ENCODE measurements at places on chromosomes 13 and 19.

GRCh38 chr13:104586051-104586746, 1520.0 kb upstream of the SLC10A2 start:
- no peak for DNase-seq

- no peak for DNase-seq
Measured at GRCh38 chr13:78762825-78763224, 103.9 kb upstream of the OBI1 start.

- DNase-seq, result no peak
Measured at GRCh38 chr13:93525087-93525486, 298.5 kb downstream of the GPC6 start.

DNA sequence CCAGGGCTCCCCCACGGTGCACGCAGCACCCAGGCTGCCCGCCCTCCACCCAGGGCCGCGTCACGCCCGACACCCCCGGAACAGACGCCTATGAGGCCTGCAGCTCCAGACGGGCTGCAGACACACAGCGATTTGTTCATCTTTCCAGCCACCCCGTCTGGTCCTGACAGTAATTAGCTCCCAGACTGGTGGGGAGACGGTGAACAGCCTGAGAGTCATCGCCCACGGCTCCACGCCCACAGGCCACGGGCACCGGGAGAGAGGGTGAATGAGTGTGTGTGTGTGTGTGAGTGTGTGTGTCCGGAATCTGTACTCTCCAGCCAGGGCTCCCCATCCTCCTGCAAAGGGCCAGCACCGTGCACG, 18.1 kb downstream of the GADD45B start:
- DNase-seq, result no peak

DNA sequence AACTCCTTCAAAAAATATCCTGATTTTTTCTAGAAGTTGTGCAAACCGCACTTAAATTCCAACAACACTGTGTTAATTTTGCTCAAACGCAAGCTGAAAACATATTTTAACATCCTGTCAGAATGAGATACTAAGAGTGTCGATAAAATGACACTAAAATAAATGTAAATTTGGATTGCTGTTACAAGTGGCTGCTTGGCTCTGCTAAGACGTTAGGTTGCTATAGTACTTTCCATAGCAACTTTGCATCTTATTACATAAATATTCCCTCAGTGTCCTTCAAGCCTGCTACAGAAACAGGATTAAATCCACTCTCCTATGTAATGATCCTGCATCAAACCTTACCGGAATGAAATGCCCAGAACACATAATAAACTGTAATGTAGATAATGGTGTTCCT, 292.1 kb downstream of the DNAJC15 start:
- no peak for DNase-seq

DNA sequence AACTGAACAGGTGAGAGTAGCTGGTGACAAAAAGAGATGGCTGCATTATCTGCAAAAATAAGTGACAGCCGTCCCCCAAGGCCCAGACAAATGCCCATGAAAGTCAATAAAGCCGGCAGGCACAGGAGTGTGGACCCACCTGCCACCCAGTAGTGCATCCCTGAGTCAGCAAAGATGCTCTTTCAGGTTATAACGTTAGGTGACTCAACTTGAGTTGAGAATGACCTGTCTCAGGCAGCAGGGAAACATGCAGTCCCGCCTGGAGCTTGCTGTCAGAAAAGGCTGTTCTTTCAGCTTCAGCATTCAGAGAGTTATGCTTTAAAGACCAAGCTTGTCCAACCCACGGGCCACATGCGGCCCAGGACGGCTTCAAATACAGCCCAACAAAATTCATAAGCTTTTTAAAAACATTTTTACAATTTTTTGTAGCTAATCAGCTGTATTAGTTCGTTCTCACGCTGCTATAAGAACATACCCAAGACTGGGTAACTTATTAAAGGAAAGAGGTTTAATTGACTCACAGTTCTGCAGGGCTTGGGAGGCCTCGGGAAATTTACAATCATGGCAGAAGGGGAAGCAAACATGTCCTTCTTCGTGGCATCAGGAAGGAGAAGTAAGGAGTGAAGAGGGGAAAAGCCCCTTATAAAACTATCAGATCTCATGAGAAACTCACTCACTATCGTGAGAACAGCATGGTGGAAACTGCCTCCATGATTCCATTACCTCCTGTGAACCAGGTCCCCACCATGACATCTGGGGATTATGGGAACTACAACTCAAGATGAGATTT, 110.4 kb downstream of the RAB20 start:
- DNase-seq, result no peak

GRCh38 chr19:20287070-20287469, 120.1 kb downstream of the ZNF486 start:
- DNase-seq, result no peak

DNA sequence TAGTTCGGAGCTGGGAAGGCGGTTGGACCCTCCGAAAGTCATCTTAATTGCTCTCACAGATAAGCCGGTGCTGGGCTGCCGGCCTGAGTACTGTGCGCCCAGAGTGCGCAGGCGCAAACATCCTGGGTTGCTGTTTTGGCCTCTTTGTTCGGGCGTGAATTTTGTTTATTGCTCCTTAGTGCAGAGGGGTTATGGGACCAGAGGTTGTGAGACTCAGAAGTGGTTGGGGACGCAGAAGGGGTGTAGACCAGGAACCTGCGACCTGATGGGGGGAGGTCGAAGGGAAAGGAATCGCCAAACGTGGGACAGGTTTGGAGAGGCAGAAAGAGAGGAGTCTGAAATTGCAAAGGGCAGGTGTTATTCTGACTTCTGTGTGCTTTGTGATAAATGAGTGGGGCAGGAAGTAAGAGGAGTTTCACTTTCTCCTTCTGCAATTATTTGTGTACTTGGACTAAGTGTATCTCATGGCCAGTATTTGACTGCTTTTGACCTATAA, 607 bp upstream of the ZNF566 start:
- no peak for DNase-seq

DNA sequence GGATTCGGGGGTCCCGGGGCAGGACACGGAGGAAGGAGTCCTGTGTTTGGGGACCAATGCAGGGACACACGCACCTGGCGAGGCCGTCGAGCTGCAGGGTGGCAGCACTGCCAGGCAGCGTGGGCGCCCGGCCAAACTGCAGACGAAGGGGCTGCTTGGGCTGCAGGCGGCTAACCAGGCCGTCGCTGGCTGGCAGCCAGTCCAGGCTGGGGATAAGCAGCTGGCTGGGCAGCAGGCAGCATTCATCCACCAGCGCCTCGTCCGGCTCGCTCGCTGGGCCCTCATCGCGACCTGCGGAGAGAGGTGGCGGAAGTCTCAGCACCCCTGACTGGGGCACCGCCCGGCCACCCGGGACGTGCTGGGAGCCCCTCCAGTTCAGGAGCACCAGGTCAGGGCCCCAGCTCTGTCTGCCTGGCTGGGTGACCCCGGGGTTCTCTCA, 11.5 kb downstream of the CFD start:
- no peak for DNase-seq

DNA sequence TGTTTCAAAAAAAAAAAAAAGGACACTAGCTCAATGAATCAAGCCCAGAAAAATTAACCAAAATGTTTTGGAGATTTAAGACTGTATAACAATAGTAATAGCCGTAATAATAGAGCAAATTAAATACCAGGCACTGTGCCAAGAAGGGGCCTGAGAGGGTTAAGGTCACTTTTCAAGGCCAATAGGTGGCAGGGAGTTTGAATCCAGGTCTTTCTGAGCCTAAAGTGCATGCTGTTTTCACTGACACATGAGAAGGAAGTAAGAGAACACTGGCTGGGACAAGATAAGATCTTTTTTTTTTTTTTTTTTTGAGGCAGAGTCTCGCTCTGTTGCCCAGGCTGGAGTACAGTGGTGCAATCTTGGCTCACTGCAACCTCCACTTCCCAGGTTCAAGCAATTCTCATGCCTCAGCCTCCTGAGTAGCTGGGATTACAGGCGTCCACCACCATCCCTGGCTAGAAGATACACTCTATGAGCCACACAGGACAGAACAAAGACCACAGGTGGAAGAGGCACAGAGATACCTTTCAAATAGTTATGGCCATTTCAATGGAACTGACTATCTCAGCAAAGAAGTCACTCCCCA, 7.7 kb downstream of the FFAR2 start:
- DNase-seq, result no peak

- no peak for DNase-seq
Measured at GRCh38 chr19:2703691-2704216, 1.3 kb upstream of the GNG7 start.

GRCh38 chr19:31392464-31392863, 43.2 kb upstream of the TSHZ3 start:
- no peak for DNase-seq

DNA sequence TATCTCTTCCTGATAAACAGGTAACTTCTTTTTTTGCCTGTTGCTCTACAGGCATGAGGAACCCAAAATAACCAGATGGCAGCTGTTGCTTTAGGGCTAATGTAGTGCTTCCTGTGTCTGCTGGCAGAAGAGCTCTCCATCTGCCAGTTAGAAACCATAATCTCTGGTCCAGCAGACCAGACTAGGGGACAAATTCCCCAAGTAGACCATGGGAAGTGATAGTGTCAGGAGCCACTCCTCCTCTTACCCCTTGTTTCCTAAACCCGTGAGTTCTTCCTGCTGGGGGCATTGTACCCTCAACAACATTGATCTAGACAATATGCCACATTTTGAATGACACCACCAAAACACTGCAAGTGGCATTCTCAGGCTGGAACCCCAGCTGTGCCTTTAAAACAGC, 135.9 kb downstream of the DLEU7 start:
- no peak for DNase-seq

- DNase-seq, result no peak
Measured at GRCh38 chr19:37982655-37983054, 75.6 kb downstream of the SIPA1L3 start.

DNA sequence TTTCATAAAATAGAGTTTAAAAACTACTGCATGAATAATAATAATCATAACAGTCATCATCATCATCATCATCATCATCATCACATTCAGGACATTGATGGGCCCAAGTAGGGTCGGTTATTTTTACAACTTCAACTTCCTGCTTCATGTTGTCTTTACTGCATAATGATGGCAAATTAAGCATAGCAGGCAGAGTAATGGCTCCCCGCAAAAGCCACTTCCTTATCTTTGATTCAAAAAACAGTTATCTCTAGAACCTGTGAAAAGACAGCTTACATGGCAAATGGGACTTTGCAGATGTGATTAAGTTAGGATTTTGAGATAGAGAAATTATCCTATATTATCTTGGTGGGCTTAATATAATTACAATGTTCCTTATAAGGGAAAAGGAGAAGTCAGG, 792.9 kb downstream of the LIG4 start:
- DNase-seq, result no peak

- DNase-seq, result no peak
Measured at GRCh38 chr19:11067356-11068113, 21.7 kb upstream of the LDLR start.

- no peak for DNase-seq
Measured at GRCh38 chr13:44690376-44690775, 114.2 kb upstream of the TSC22D1 start.

DNA sequence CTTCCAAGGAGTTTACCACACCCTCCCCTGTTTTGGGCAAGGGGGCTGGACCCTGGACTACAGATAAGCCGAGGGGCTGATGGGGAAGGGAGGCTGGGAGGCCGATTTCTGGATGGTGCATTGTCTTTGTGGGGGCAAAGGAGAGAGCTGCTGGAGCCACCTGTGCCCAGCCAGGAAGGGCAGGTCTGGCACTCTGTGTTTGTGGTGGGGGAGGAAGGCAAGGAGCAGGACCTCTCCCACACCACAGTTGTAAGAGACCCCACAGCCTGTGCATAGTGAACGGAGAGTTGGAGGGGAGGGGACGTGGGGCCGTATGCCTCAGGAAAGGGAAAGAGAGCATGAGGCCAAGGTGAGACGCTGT, 16.0 kb upstream of the PRR19 start:
- DNase-seq, result no peak

DNA sequence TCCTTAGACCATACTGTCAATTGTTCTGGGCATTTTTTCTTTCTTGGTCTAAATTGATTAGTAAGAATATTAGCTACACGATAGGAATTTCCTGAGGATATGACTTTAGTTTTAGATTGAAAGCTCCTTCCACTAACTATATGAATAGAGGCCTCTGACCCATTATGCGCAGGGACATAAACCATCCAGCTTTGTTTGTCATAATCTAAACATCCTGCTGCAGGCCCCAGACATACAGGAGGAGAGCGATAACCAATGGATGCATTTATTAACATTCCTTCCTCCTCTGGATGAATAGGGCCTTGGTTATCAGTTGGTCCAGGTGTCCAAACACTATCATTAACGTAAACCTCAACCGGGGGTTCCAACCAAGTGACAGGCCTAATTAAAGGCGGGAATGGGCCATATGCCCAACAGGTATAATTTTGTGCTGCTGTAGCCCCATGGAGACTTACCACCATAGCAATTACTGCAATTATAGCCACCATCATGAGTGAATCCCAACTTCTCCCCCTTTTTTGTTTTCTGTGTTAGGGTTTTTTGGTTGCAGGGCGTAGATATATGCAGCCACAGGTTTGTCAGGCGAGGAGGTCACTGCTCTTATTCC, 32.6 kb downstream of the CLEC4M start:
- no peak for DNase-seq

DNA sequence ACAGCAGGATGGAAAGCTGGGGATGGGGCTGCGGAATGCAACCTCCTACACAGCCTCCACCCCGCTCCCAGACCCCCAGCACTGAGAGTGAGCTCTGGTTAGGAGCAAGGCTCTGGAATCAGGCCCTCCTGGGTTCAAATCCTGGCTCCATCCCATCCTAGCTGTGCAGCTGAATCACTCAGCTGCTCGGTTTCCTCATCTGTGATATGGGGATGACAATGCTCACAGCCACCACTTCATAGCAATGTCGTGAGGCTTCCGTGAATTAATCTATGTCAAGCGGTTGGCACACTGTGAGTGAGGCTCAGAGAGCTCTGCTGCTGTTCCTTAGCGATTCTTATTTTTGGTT, 538 bp downstream of the ACP7 start:
- no peak for DNase-seq

Measured in GOT3 (cell line).